ENCODE measurements at places on chromosomes 12 and 14.

DNA sequence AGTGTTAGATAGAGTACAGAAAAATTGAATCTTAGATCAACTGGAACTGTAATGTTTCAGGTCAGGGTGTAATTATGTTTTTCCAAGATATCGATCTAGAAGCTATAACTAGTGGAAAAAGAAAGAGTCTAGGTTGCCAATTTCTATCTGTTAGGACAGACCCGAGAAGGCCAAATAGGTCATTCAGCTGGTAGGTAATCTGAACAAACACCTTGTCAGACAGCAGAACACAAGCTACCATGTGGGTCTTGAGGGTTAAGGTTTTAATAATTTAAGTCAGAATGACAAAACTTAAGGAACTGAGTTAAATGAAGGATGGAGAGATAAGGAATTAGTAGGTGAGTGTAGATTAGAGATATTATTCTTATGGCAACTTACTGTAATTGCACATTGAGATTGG is 44.9 kb upstream of the KCNMB4 start:
- DNase-seq: no peak

GRCh38 chr12:120711411-120711810 is 1.2 kb downstream of the UNC119B start:
- DNase-seq: no peak

- no peak for DNase-seq
These were observed 44.8 kb downstream of the RHOJ start for GRCh38 chr14:63249092-63249491.

- no peak for DNase-seq
These were observed 107.1 kb downstream of the PLEKHA5 start for GRCh38 chr12:19236656-19237055.

All from CD4-positive, alpha-beta T cell treated with Interleukin-4 for 1 hour (primary cell).